Left lobe of liver (tissue), 2 donors: ENCODE measurements at places on chromosomes 13 and 19. TPM values are rescaled to one million over a fixed set of nuclear protein-coding genes. Genes with fewer than 3 reads are reported as not detected.

CKAP2 gene
- 1.7 TPM for total RNA-seq

OR7D4 gene
- not detected for total RNA-seq

ZNF536 gene
- total RNA-seq: not detected

ZSCAN1 gene
- not detected for total RNA-seq

FAM124A gene
- 0.50 TPM for total RNA-seq

ZNF66 gene
- total RNA-seq: 0.40 TPM

EPSTI1 gene
- total RNA-seq: 2.1 TPM

KLF1 gene
- total RNA-seq: 0.35 TPM

CYP4F8 gene
- total RNA-seq: not detected

IZUMO4 gene
- 5.2 TPM for total RNA-seq

FBXW9 gene
- total RNA-seq: 3.3 TPM

PARP4 gene
- total RNA-seq: 23.1 TPM

ZNF460 gene
- 22.1 TPM for total RNA-seq

AXL gene
- 10.1 TPM for total RNA-seq

ZNF154 gene
- 0.96 TPM for total RNA-seq

OR7D2 gene
- not detected for total RNA-seq

C2CD4C gene
- 0.33 TPM for total RNA-seq

HCST gene
- total RNA-seq: 1.8 TPM

ZNF534 gene
- total RNA-seq: not detected

LGALS14 gene
- total RNA-seq: not detected

ZNF221 gene
- 2.9 TPM for total RNA-seq

GNG8 gene
- total RNA-seq: not detected

CALR3 gene
- not detected for total RNA-seq

HIPK4 gene
- not detected for total RNA-seq

GRIK5 gene
- 0.25 TPM for total RNA-seq

ABHD13 gene
- total RNA-seq: 3.8 TPM

SIGLEC12 gene
- 0.20 TPM for total RNA-seq

PSG1 gene
- not detected for total RNA-seq

CYP2F1 gene
- not detected for total RNA-seq
